EH (cell line): ENCODE measurements at places on chromosomes 4 and X.

DNA sequence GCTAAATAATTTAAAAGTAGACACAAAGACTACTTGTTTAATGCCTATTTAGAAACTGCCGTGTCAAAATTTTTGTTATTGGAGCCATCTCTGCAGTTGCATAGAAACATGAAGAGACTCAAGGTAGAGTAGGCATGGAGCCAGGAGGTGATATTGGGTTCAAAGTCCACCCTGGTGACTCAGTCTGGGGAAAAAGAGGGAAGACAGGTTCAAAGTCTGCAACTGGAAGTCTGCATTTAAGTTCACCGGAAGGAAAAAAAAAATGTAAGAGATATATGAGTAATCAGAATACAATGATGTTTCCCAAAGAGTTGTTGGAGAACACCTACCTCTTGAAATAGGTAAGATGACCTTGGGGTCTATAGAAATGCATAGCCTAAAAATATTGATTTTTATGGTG lies 67.4 kb upstream of the QRFPR start:
- no peak for DNase-seq

GRCh38 chr4:20251796-20252655 lies at the start of gene SLIT2:
Gene SLIT2, plus strand, starts transcription at chr4:20251905. Its CDS starts 1,911 bp downstream, at chr4:20253816.
- DNase-seq = peak; percentile 88

- DNase-seq = peak; percentile 47
Measured at GRCh38 chrX:115679460-115679859, 118.5 kb downstream of the PLS3 start.

- no peak for DNase-seq
Measured at GRCh38 chr4:25567253-25567652, 88.4 kb upstream of the SLC34A2 start.
